ENCODE measurements at places on chromosomes 6 and 20.
A peak's percentile ranks its signal among the peaks of the same experiment; 100 is the strongest.

DNA sequence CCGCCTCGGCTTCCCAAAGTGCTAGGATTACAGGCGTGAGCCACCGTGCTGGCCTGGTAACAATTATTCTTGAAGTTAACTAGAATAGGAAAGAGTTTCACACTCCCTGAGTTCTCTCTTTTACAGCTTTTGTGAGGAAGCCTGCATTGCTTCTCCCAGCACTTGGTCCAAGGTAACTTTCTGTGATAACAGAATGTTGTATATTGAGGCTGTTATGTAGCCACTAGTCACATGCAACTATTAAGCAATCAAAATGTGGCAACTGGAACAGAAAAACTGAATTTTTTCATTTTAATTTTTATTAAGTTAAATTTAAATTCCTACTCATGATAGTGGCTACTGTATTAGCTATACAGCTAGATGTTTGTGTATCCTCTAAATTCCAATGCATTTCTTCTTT is 2.5 kb downstream of the TRIM38 start:
- no peak for DNase-seq

DNA sequence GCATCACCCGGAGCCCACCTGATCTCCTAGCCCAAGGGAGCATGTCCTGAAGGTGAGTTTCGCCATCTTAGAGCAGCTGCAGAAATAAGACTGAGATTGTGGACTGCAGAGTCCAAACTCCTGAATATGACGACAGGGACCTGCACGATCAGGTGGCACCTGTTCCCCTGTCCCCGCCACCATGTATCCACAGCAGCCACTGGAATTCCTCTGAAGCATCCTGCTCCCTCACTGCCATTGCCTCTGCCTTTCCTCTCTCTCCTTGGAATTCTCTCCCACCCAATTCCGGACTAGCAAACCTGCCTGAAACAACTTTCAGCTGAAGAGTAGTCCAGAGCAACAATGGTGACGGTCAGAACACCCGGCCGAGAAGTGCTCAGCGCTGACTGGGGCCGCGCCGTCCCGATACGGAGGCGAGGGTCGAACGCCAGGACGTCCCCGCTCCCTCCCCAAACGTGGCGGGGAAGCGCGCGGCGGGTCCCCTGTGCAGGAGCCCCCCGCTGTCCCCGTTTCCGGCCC is 694 bp upstream of the FAM120B start:
- DNase-seq: no peak

DNA sequence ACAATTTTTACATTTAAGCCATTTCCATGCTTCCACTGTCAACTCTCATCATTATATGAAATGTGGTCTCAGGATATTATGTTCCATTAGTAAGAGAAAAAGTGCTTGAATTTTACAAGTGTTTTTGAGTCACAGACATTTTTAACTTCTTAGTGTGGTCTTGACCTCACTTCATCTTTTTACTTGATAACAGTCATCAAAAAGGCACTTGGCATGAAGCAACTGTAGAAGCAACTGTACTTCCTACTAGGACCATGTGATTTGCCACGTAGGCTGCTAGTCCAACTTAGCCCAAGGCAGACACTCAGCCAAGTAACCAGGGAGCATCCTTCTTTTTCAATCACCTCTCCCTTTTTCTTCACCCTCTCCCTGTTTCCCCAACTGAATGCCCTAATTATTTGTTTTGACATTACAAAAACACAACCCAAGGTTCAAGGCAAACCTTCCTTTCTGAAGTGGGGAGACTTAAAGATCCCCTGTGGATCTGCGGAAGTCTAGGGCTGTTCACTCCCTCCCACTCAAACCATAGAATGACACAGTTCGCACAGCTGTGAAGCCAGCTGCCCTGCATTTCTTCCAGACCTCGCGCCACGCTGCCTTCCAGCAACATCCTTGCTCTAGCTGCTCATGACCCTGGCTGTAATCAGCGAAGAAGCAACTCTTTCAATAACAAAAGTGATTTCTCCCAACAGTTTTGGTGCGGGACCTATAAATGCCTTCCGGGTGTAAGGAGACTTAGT is 45.0 kb downstream of the PHACTR1 start:
- no peak for DNase-seq

- DNase-seq: no peak
Observed at GRCh38 chr6:160742090-160742489, 40.0 kb downstream of the PLG start.

- DNase-seq: no peak
Observed at GRCh38 chr6:21325201-21325856, 268.2 kb upstream of the SOX4 start.

GRCh38 chr6:151389618-151390275 is 1.6 kb downstream of the ZBTB2 start:
- no peak for DNase-seq

- DNase-seq: no peak
Observed at GRCh38 chr6:13195803-13196202, 132.5 kb downstream of the TBC1D7 start.

DNA sequence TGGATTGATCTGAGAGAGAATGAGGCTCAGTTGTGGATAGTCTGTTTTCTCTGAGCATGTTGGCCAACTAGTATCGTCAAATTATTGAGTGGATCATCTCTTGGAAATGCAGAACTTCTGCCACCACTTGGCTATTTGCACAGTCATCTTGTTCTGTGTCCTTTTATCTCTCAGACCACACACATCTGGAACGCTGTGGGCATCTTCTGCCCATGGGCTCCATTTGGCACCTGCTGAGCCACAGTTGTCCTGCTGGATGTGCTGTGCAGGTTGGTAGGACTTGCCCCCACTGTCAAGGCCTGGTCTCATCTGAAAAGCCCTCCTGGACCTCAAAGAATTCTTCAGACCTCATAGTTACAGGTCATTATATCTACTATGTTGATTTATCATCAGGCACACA is 16.7 kb upstream of the C20orf144 start:
- no peak for DNase-seq

GRCh38 chr20:8360035-8360434 is 228.0 kb downstream of the PLCB1 start:
- DNase-seq: no peak

- no peak for DNase-seq
Observed at GRCh38 chr6:37298958-37299357, 41.0 kb upstream of the TMEM217 start.

GRCh38 chr20:34637245-34638038 is 39.5 kb downstream of the PIGU start:
- no peak for DNase-seq

GRCh38 chr6:114564302-114564933 is 221.6 kb upstream of the HS3ST5 start:
- no peak for DNase-seq

GRCh38 chr20:46622165-46622564 is 29.1 kb downstream of the SLC13A3 start:
- no peak for DNase-seq

- no peak for DNase-seq
Observed at GRCh38 chr6:102686461-102686860, 1293.0 kb downstream of the GRIK2 start.

DNA sequence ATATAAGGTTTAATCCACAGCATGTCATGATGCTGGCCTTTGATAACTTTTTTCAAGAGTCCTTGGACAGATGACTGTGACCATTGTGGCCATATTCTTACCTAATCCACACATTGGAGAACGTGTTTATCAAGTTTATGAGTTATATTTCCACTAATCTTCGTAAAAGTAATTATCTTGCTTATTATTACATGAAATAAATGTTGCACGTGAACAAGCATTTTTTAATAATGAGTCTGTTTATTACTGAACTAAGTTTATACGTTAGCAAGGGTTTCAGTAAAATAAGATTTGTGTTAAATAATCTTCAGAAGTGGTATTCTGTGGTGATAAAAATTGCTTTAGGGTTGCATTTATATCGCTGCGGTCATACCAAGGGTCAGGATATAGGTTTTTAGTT is 107.1 kb downstream of the SCAF8 start:
- DNase-seq: no peak

- DNase-seq: no peak
Observed at GRCh38 chr6:126723541-126724170, 383.7 kb downstream of the CENPW start.

DNA sequence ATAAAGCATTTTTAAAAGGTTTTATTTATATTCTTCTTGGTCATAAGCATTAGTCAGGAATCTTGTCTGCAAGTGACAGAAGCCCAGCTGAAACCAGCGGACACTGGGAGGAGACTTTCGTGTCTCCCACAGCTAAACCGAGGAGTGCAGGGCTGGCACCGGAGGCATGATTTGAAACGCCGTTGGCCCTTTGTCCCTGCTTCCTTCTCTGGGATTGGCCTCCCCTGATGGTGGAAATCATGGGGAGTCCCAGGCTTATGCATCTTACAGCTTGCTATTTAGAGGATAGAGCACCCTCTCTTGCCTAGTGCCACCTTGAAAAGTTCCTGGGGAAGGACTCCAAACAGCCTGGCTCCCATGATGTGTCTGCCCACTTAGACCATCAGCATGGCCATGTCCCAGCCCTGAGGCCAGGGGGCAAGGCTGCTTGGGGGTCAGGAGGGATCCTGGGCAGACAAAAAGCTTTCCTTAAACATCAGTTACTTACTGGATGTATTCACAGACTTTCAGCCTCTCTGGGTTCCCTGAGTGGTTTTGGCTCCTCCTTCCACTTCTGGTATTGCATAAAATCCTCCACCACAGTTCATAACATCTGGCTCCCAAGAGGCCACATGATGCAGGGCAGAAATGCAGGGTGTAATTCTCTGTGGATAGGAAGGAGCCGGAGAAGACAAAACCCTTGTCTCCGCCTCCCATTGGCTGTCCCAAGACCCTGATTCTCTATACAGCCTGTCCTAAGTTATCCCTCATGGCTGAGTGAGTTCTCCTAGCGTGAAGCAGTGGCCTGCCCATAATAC is 49.3 kb upstream of the INSM1 start:
- no peak for DNase-seq

GRCh38 chr6:119454714-119455113 is 105.2 kb upstream of the MAN1A1 start:
- DNase-seq: no peak

- no peak for DNase-seq
Observed at GRCh38 chr6:29561606-29562181, 2.2 kb upstream of the UBD start.

DNA sequence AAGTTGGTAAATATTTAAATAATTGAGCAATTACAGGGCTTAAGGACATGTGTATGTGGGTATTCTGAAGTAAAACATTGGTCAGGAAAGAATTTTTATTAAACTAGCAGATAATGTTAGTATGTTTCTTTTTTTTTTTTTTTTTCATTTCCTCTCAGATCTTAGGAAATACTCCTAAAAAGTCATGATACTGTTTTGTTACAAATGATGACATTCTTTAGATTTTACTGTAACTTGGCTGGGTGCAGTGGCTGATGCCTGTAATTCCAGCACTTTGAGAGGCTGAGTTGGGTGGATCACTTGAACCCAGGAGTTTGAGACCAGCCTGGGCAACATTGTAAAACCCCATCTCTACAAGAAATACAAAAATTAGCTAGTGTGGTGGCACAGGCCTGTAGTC is 41.5 kb downstream of the CDC40 start:
- no peak for DNase-seq

- DNase-seq: no peak
Observed at GRCh38 chr20:25036331-25036936, 21.5 kb downstream of the ACSS1 start.

DNA sequence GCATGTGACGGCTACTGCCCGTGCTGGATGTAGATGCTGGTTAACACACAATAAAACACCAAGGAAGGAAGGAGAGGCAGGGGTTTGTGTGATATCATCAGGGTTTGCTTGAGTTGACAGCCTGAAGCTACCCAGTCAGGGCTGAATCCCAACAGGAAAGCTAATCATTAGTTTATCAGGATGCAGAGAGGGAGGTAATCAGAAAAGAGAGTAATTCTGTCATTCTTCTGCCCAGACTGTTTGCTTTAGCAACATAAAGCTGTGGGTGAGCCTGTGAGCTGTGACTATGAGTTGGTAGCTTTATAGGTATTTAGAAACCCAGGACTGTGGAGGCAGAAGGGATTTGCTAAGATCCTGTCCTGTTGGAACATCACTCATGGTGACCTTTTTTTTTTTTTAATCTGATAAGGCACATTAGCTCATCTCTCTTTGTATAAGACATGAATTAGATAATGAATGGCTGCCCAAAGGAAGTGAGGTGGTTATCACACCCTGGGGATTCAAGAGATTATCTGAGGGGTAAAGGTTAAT is 79.3 kb downstream of the CAP2 start:
- DNase-seq: no peak

DNA sequence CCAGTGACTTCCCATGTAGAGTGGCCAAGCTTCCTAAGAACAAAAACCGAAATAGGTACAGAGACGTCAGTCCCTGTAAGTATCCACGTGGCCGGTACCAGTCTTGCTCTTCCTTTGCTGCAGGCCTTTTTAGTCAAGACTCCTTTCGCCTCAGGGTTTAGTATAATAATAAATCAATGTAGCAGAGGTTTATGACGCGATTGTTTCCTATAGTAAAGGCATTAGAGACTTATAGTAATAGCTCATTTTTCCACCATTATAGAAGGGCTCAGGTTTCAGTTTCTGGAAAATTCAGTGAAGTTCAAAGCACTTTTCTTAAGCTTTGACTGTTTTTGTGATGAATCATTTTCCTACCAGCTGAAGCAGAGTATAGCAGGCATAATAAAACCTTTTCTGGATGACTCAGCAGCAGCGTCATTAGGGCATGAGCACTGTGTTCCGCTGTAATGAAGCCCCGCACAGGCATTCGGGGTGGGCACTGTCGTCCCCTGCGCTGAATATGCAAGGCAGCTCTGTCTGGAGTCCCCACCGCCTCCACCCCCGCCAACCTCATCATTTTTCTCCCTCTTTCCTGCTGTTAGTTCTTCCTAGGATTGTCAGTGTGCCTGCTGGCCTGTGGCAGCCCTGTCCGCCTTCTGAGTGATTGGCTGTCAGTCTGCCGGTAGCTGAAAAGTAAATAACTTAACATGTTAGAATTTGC is 51.3 kb downstream of the PTPN1 start:
- DNase-seq: peak; percentile 15

- DNase-seq: no peak
Observed at GRCh38 chr6:130886966-130887365, 59.8 kb downstream of the SMLR1 start.

- no peak for DNase-seq
Observed at GRCh38 chr6:27505209-27506027, 32.5 kb upstream of the ZNF184 start.

DNA sequence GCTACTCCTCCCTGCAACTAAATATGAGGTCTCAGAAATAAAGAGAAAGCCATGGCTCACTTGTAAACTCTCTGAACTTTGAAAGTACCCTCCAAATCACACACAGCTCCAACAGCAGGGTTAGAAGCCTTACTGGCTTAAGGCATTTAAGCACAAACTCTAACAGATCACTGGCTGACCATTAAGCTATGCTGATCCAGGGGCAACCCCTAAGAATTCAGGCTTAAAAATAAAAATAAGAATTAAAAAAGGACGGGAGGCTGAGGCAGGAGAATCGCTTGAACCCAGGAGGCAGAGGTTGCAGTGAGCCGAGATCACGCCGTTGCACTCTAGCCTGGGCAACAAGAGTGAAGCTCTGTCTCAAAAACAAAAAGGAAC is 21.8 kb downstream of the HLA-E start:
- no peak for DNase-seq

- no peak for DNase-seq
Observed at GRCh38 chr6:125963817-125964216, 7.2 kb downstream of the HINT3 start.
